ENCODE measurements at places on chromosomes 3 and 15. TPM values are rescaled to one million over a fixed set of nuclear protein-coding genes. Genes with fewer than 3 reads are reported as not detected.

INSYN1 gene
- total RNA-seq = not detected

GPR156 gene
- total RNA-seq = not detected

DNAJA4 gene
- 38.1 TPM for total RNA-seq

BTLA gene
- total RNA-seq = 13.2 TPM

PLA2G4B gene
- total RNA-seq = 4.8 TPM

IL16 gene
- 130 TPM for total RNA-seq

CCDC39 gene
- total RNA-seq = not detected

PP2D1 gene
- not detected for total RNA-seq

DZIP1L gene
- total RNA-seq = not detected

IFT57 gene
- total RNA-seq = 30.9 TPM

GADL1 gene
- not detected for total RNA-seq

PRSS50 gene
- total RNA-seq = not detected

DUOX2 gene
- 0.05 TPM for total RNA-seq

CERS3 gene
- not detected for total RNA-seq

CD96 gene
- total RNA-seq = 142 TPM

ZNF660 gene
- total RNA-seq = 1.0 TPM

KIF15 gene
- total RNA-seq = 41.9 TPM
